Cardiac muscle cell (in vitro differentiated cells and primary cell): ENCODE measurements at places on chromosomes 16 and 17.
A peak's percentile ranks its signal among the peaks of the same experiment; 100 is the strongest.

DNA sequence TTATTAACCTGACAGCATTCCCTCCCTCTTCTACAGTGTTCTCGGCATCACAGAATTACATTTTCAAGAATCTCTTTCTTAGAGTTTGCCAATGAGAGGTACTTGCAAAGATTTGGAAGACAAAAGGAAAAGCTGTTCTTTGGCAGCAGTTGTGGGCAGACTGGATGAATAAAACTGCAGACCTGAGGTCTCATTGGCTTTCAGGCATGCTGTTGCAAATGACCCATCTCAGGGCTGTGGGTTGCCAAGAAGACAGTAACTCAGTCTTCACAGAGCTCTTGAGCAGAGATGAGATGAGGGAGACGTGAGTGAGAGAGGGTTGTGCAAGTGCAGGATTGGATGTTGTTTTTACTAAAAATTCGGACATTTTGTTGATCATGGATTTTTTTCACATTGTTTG, 11.3 kb upstream of the USP31 start:
- no peak for DNase-seq

DNA sequence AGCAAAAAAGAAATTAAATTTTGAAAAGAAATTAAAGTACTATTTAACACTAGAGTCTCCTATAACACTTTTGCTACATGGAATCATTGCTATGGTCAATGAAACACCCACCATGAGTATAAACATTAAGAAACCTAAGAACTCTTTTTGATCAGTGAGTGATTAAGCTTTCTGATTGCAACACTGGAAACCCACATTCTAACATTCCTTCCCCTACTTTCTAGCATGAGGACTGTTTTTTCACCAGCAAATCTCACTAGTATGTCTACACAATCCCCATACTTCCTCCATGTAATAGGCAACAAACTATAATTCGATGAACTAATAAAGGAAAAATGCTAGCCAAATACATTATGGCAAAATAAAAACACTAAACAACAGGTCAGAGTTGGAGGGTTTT, 54.7 kb downstream of the SKAP1 start:
- DNase-seq = no peak

DNA sequence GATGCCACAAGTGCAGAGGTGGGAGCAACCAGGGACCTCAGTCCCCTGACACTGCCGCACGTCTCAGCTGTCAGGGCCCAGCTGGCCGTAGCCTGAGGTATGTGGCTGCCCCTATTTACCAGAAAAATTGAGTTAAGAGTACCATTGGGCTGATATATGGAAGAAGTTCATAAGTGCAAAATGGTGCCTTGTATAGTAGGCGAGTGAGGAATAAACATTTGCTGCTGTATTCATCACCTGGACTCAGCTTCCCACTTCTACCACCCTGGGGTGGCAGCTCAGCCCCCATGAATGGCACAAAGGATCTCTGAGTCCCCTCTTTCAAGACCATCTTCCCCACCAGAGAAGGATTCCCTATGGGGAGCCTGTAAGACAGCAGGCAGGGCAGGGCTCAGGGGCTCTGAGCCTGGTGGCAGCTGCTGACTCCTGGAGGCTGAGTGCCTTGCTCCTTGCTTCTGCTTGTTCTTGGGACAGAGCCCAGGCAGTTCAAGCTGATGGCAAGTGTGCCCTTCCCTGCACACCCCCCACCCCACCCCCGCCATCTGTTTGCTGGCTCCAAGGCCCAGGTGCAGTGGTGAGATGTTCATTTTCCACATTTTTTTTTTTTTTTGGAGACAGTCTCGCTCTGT, 29.0 kb downstream of the TRPV2 start:
- peak; percentile 19 for DNase-seq

DNA sequence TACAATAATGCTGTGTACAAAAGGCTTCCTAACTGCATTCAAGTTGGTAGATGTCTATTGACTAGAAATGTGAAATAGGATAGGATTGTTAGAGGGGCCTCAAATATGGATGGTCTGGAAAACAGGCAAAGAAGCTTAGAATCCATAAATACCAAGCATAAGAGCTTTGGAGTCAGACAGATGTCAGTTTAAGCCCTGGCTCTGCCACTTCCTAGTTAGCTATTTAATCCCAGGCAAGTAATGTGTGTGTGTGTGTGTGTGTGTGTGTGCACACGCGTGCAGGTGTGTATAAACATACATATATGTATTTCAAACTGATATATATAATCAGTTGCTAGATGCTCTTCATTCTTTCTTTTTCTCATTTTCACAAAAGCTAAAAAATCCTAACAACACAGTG, 66.7 kb downstream of the MMD start:
- DNase-seq = no peak

DNA sequence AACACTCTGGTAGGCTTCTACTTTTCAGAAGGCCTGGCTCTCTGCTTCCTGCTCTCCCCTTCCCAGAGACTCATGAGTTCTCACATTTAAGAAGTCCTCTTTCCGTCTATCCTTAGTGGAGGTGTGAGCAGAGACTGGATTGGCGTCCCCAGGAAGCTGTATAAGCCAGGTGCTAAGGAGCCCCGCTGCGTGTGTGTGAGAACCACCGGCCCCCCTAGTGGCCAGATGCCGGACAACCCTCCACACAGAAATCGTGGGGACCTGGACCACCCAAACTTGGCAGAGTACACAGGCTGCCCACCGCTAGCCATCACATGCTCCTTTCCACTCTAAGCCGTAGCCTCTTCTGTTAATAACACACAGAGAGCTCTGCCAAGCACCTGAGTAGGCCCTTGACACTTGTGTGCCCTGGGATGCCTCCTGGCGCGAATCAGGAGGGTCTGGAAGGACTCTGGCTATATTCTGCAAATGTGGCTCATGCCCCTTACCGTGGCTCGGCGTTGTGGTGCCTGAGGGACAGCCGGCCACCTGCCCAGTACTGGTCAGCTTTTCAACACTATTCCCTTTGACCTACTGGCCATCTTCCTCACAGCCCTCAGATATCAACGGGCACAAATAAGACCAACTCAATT, 13.9 kb downstream of the CYB5D2 start:
- no peak for DNase-seq

DNA sequence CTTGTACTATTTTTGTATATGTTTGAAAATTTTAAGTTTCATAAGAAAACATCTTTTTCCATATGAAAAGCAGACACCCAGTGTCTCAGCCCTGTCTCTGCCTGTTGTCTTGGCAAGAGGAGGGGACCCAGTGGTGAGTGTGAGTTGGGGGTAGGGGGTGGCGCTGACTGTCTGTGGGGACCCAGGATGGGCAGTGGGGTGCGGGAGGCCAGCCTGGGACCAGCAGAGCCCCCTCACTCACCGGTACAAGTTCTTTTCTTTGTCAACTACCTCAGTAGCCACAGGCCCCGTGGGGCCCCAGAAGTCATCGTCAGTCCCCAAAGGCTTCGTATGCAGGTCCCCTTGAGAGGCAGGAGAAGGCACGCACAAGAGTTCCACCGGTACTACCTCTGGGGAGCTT, 46.2 kb downstream of the MIS12 start:
- DNase-seq = no peak

GRCh38 chr17:45334701-45335677, 18.2 kb upstream of the MAP3K14 start:
- no peak for DNase-seq

- DNase-seq = no peak
These were observed 48.5 kb downstream of the BRD7 start for GRCh38 chr16:50320310-50320709.

DNA sequence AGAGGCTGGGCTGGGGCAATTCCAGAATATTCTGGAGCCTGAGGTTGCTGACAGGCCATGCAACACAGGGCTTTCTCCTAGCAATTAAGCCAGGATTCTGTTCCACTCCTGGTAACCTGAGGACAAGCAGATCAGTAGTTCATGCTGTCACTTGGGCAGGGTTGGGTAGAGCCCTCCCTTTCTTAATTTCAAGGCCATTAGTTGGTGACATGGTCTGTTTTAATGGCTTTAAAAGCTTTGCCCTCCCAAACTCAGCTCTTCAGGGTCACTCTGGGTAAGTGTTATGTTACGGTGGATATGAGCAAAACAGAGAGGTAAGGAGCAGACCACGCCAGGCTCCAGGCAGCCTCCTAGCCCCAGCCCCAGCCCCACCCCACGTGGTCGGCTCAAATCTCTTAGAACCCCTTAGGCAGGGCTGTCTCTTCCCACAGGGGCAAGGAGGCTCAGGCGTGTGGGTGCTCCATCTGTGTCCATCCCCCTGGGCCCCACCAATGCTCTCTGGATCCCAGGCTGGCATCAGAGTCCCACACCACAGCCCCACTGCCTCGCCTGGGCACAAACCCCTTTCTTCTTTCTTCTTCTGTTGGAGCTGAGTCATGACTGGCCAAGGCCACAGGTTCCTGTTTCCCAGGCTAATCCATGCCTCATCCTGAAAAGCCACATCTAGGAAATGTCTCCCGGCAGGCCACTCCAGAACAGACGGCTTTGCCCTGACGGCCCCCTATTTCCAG, 27.5 kb downstream of the CEP295NL start:
- DNase-seq = peak; percentile 41

DNA sequence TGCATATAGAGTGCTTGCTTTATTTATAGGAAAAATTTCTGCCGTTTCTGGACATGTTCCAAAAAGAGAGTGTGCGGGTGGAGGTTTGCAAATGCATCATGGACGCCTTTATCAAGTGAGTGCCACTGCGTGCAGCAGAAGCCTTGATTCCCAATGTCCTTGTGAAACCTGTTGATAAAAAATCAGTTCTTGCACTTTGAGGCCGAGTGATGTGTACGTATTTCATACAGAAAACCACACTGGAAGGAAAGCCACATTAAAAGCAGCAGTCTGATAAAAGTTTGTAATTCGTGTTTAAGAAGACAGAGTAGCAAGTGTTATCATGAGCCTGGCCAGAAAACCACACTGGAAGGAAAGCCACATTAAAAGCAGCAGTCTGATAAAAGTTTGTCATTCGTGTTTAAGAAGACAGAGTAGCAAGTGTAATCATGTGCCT, 78.0 kb downstream of the KNOP1 start:
- peak; percentile 13 for DNase-seq

DNA sequence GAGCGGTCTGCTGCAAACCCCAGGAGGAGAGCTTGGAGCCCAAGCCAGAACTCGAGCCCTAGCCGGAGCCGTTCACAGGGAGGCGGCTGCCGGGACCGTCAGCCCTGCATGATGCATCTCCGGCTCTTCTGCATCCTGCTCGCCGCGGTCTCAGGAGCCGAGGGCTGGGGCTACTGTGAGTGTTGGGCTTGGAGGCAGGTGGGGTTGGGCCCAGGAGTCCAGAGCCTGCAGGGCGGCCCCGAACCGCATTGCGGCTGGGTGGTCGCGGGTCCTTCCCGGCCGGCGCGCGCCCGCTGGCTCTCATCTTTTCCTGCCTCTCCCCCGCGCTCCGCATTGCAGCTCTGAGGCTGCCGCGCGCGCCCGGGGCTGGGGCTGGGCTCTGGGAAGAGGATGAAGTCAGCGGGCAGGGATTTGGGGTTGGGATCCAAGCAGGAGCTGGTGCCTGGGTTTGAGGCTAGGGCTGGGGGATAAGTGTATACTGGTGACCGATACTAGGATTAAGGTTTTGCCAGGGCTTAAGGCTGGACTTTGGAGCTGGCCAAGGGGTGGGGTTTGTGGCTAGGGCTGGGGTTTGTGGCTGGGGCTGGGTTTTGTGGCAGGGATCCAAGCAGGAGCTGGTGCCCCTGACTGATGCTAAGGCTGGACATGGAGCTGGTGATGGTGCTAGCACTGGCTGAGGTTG, 532 bp downstream of the CNTNAP1 start:
- DNase-seq = peak; percentile 72

GRCh38 chr16:87288753-87289362, 28.3 kb downstream of the C16orf95 start:
- no peak for DNase-seq

- no peak for DNase-seq
These were observed 36.3 kb downstream of the IFT140 start for GRCh38 chr16:1575578-1575977.

DNA sequence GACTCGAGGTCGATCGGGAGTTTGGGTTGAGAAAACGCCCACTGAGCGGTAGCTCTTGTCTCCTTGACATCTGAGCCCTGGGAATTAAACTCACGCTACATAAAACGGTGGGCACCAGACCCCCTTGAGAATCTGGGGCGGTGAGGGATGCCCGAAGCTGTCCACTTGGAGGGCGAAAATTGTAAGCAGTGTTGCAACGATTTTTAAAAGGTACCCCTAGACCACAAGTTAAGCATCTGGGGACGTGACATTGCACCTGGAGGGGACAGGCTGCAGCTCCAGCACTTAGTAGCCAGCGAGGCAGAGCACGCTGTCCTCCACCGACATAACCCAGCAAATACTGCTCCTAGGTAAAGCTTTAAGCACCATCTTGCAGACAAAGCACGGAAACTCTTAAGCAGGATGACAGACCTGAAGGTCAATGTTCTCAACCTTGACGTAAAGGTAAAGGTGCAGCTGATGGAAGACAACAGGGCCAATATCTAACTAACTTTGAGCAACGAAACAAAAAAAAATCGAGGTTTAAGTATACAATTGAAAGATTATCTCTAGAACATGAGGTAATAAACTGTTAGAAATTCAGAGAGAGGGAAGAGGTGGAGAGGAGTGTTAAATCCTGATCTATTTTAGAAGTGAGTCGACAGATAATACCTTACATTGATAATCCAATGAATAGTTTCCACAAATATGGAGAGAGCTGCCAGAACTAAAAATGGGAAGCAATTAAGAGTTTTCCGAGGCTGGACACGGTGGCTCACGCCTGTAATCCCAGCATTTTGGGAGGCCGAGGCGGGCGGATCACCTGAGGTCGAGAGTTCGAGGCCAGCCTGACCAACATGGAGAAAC, 921 bp upstream of the CDR2 start:
- DNase-seq = no peak

- DNase-seq = peak; percentile 11
These were observed 28.3 kb upstream of the GOSR2 start for GRCh38 chr17:46894476-46895151.

- no peak for DNase-seq
These were observed 103.4 kb downstream of the VPS53 start for GRCh38 chr17:611202-611601.

DNA sequence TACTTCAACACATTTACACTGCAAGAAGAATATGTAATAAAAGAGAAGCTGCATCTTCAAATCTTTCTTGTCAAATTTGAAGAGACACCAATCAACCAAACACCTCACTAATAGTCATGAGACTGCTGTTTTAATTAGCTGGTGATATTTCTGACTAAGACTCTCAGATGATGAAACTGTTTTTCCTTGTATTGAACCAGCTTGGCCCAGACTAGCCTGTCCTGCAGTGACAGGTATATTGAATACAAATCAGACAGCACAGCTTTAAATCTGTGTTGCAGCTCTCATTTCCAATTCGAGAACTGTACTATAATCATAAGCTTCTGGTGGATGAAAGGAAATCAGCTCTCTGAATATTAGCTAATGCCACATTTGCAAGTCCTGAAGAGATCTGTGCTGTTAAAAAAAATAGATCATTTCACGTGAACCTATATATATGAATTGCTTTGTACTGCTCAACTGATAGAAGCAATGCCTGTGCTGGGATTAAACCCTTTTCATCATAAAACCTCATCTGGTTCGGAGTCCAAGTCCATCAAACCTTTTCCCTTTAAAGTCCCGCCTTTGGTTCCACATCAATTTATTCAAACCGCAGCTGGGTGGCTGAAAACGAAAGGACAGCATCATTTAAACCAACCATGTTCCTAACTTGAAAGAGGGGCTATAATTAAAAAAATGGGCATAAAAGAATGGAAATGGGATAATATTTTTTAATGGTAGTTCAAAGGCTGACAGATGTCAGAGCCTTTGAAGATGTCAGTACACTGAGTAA, 306.2 kb downstream of the CEP112 start:
- DNase-seq = no peak
